ENCODE measurements at places on chromosomes 12 and 14. TPM values are rescaled to one million over a fixed set of nuclear protein-coding genes. Genes with fewer than 3 reads are reported as not detected.

KRT86 gene
- 0.31 TPM for total RNA-seq

SMIM41 gene
- not detected for total RNA-seq

GIT2 gene
- total RNA-seq, result 13.6 TPM

PPP4R4 gene
- 3.8 TPM for total RNA-seq

DLK1 gene
- not detected for total RNA-seq

KLHL28 gene
- total RNA-seq, result 4.5 TPM

KRT72 gene
- not detected for total RNA-seq

ACSM4 gene
- total RNA-seq, result not detected

KCNMB4 gene
- total RNA-seq, result 0.90 TPM

ANO2 gene
- total RNA-seq, result 0.89 TPM

CARMIL3 gene
- 0.14 TPM for total RNA-seq
